ENCODE measurements at places on chromosomes 16 and 17.

- DNase-seq: no peak
Measured at GRCh38 chr16:78620291-78620690, 520.8 kb downstream of the WWOX start.

DNA sequence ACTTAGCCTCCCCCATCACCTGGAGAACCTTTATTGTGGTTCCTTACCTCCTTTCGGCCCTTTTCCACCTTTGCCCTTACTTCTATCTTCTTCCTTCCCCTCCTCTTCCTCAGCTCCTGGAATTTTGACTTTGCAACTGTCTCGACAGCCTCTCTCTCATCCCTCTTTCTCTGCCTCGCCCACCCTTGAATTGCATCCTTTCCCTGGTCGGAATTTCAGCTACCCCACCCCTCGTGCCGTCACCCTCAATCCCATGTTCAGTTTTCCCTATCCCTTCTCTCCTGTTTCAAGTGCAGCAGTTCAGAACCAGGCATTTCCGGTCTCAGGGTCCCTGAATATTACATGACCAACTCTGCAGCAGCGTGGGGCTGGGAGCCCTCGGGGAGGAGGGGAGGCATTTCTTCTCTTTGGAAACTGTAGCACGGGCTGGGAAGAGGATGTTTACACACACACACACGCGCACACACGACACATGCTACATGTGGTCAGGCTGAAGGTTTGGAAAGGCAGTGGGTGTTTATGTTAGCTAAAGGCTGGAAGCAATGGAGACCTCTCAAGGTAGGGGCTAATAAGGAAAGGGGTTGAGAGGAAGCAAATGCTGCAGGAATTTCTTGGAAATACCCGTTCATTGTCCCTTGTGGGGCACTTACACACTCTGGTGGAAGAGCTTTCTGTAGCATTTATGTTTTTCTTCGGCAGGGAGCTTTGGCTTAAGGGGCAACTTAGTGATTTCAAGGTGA lies 971 bp downstream of the MINK1 start:
- no peak for DNase-seq

DNA sequence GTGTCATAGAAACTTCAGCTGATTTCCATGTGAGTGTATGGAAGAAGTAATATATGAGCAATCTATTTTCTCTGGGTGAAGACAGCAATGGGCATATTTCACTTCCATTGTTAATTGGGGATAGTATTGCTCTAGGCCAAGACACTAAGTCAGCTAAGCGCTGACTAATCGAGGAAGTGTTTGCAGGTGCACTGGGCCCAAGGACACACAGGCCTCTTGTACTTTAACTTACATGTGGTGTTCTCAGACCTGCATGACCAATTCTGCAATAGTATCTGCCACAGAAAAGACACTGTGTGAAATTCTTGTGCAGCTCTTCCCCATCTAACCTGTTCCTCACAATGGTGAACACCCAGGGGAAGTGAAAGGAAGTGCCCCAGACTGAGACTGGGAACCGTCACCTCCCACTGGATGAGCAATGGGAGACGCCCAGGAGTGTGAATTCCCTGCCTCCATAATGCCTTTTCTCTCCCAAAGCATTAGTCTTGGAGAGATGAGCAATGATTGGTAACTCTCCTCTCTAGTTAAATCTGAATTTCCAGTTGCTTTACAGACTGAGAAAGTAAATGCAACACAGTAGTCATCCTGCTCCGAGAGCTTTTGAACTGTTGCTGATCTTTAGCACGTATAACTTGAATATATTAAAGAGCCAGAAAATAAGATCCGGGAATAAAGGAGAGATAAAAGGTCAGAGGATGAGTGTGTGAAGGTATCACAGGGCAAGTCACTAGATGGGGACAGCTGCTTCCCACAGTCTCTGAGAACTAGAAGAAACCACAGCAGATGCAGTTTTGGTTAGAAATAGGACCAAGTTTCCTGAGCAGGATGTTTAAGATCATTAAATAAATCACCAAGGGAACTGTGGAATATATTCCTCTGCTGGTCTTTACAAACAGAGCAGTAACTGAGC lies 82.6 kb downstream of the CDK5R1 start:
- DNase-seq: no peak

GRCh38 chr17:48129981-48130380 lies 22.4 kb downstream of the SNX11 start:
- no peak for DNase-seq

DNA sequence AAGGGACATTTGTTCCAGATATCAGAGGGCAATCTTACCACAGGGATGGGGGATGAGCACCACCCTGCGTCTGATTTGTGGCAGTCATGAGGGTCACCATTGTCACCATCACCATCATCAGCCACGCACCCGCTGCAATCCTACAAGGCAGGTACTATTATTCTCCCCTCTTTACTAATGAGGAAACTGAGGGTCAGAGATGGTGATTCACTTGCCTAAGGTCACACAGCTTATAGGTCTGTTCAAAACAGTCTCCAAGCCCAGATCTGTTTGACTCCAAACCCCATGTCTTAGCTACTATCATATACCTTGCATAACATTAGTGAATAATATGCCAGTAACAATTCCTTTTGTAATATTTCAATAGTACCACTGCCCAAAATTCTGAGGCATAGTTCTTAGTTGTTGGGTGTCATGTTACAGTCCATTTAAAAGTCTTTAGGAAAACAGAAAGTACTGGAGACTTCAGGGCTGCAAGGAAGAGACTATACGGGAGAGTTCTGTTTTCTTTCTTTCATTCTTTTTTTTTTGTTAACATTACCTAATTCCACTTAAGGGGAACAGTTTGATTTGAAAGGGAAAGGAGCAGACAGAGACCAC lies 166.4 kb downstream of the C16orf95 start:
- DNase-seq: no peak

- DNase-seq: peak; percentile 88
Measured at GRCh38 chr17:51118330-51119195, 2.1 kb downstream of the SPAG9 start.

DNA sequence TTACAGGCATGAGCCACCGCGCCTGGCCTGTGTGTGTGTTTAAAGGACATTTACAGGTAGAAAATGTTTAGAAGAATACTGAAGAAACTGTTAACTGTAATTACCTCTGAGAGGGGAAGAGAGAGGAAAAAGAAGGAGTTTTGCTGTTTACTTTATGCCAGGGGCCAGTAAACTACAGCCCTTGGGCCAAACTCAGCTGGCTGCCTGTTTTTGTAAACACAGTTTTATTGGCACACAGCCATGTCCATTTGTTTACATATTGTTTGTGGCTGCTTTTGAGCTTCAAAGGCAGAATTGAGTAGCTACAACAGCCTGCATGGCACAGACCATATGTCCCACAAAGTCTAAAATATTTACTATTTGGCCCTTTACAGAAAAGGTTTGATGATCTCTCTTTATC lies 76.4 kb downstream of the GPR139 start:
- DNase-seq: peak; percentile 82

- no peak for DNase-seq
Measured at GRCh38 chr17:6830383-6830986, 1.0 kb downstream of the TEKT1 start.

GRCh38 chr16:87515475-87516330 lies 22.9 kb upstream of the ZCCHC14 start:
- no peak for DNase-seq

DNA sequence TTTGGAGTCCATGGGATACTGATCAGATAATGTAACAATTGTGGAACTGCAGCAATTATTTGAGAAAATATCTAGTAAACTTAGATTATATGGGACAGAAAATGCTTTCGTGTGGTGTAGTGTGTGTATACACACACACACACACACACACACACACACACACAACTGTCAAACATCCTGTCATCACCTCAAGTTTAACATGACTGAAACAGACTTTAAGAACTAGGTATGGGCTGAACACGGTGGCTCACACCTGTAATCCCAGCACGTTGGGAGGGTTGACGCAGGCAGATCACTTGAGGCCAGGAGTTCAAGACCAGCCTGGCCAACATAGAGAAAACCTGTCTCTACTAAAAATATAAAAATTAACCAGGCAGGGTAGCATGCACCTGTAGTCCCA lies 544 bp upstream of the EVI2A start:
- DNase-seq: no peak

GRCh38 chr16:50463581-50464324 lies 84.4 kb upstream of the NKD1 start:
- DNase-seq: no peak

DNA sequence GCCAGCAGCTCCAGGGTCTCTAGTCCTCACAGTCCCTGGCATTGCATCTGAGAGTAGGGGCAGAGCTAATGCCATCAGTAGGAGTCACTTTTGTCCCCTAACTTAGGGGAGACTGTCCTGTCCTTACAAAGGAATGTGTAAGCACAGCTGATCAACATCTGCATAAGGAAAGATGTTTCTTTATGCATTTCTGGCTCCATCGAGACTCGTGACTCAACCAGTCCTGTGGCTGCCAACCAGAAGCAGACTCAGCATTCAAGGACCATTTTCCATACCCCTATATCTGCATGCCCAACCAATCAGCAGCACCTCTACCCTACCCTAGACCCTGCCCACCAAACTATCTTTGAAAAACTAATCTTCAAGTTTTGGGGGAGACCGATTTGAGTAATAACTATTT lies 8.2 kb upstream of the MPP2 start:
- no peak for DNase-seq

GRCh38 chr17:7885367-7886226 lies 3.0 kb upstream of the CHD3 start:
- peak; percentile 33 for DNase-seq

DNA sequence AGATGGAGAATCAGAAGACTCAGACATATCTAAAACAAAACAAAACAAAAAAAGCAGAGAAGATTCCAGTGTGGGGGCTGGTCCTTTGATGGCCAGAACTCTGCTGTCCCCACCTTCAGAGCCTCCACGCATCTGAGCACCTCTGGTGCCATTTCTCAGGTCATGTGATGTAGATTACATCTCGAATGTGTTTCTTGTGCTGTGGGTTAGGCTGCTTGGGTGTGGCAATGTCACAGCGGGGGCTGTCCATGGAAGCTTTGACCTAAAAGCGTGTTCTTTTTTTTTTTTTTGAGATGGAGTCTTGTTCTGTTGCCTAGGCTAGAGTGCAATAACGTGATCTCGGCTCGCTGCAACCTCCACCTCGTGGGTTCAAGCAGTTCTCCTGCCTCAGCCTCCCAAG lies 51.2 kb downstream of the PLD6 start:
- no peak for DNase-seq

- no peak for DNase-seq
Measured at GRCh38 chr17:19713901-19714361, 2.5 kb downstream of the SLC47A2 start.

DNA sequence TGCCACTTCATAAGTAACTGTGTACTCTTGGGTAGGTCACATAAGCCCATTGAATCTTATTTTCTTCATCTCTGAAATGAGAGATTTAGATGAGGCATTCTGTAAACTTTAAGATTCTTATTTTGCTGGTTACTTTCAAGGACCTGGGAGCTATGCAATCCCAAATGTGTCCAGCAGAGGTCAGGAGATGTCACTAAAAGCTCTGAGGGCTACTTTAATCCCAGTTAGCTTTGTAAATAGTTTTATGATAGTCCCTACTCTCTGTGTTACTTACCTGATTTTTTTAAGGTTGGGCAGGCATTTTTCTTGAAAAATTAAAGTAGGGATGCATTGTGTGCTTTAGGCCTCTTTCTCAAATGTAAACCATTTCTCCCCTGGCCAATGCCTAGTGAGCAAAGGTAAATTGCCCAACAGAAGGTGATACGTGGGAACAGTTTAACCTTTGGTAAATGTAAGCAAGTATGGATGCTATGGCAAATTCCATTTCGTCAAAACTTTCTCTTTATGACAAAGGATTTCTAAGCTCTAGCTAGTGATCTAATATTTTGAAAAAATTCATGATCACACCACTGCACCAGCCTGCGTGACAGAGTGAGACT lies 57.1 kb upstream of the WSB1 start:
- DNase-seq: peak; percentile 70

DNA sequence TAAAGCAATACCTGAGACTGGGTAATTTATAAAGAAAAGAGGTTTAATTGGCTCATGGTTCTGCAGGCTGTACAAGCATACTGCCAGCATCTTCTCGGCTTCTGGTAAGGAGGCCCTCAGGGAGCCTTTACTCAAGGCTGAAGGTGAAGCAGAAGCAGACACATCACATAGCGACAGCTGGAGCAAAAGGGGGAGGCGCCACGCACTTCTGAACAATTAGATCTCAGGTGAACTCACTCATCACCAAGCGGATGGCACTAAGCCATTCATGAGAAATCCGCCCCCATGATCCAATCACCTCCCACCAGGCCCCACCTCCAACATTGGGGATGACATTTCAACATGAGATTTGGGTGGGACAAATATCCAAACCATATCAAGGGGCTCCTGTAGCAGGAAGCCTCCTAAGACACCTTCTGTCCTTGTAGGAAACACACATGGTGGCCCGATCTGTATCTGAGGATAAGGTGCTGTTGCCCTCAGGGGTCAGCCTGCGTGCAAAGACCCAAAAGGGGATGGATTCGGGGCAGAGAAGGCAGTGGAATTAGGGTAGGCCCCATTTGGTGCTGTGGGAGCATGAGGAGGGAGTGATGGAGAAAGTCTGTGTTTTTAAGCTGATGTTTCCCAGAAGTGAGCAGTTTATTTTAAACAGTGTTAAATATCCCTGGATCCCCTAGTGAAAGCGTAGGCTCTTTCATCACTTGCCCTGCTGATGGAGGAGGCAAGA lies 23.0 kb downstream of the IL21R start:
- DNase-seq: no peak

GRCh38 chr17:2042390-2042847 lies 597 bp downstream of the OVCA2 start:
- peak; percentile 16 for DNase-seq

- no peak for DNase-seq
Measured at GRCh38 chr17:57356719-57357391, 100.5 kb downstream of the MSI2 start.

- no peak for DNase-seq
Measured at GRCh38 chr17:44079877-44080821, 9.6 kb downstream of the G6PC3 start.

DNA sequence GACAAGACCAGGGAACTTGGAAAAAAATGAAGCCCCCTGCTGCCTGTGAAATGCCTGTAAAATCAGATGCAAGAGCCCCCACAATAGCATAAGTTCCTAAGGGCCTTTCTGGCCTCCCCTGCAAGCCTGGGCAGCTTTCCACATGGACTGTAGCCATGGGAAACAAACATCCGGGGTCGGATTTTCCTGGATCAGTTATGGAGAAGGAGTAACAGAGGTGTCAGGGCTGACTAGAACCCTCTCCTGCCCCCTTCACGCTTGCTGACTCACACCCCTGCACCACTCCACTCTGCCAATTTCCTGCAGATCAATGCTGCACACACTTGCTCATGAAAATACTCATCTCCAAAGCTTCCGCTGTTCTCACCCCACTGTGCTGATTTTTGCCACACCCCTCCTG lies 258.6 kb downstream of the CBLN1 start:
- DNase-seq: no peak

DNA sequence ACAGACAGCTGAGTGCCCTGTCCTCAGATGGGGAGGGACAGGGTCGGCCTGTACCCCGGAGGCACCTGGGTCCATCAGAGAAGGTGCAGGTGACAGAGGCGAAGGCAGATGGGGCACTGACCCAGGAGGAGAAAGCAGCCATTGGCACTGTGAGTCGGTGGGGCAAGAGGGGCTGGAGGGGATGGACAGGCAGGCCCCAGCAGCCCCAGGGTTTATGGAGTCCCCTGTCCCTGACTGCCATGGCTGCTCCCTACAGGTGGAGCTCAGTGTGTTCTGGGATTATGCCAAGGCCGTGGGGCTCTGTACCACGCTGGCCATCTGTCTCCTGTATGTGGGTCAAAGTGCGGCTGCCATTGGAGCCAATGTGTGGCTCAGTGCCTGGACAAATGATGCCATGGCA lies 32.1 kb downstream of the ANKRD40 start:
- DNase-seq: no peak

GRCh38 chr17:73991260-73991659 lies 212.2 kb upstream of the RPL38 start:
- peak; percentile 69 for DNase-seq

- no peak for DNase-seq
Measured at GRCh38 chr17:35079547-35080423, 16.3 kb upstream of the RFFL start.
